ENCODE measurements at places on chromosomes 5 and 9.

- DNase-seq, result no peak
Measured at GRCh38 chr5:134140530-134141201, 26.2 kb downstream of the TCF7 start.

DNA sequence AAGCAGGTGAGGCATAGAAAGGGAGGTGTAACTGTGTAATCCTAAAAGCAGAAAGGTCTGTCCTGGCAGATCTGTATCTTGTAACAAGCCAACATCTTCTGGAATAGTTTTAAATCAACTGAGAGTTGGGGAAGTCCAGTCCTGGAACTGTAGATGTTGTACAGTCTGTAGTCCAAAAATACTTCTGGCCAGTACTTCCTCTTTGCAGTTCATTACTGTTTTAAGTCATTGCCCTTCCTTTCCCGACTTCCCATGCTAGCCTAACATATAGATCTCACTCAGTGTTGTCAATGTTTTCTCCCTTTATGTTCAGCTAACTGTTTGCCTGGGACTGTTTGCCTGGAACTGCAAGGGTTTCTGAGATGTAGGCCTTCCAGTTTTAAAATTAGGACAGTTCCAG lies 168.5 kb upstream of the ISL1 start:
- DNase-seq, result no peak

- no peak for DNase-seq
Measured at GRCh38 chr5:127001621-127002296, 28.6 kb downstream of the MARCHF3 start.

- no peak for DNase-seq
Measured at GRCh38 chr5:173163219-173163618, 18.9 kb downstream of the BNIP1 start.

GRCh38 chr5:78760770-78761169 lies 112.2 kb upstream of the LHFPL2 start:
- DNase-seq, result no peak
